Activated naive CD4-positive, alpha-beta T cell treated with anti-CD3 and anti-CD28 coated beads, Interleukin-2, amount 50 U/mL, for 72 hours (primary cell): ENCODE measurements at places on chromosomes 2 and 18. TPM values are rescaled to one million over a fixed set of nuclear protein-coding genes. Genes with fewer than 3 reads are reported as not detected.
A peak's percentile ranks its signal among the peaks of the same experiment; 100 is the strongest.

- no peak for DNase-seq
Measured at GRCh38 chr18:3773303-3773702, 323.3 kb downstream of the TGIF1 start.

Gene ANKRD62
- total RNA-seq = not detected

DNA sequence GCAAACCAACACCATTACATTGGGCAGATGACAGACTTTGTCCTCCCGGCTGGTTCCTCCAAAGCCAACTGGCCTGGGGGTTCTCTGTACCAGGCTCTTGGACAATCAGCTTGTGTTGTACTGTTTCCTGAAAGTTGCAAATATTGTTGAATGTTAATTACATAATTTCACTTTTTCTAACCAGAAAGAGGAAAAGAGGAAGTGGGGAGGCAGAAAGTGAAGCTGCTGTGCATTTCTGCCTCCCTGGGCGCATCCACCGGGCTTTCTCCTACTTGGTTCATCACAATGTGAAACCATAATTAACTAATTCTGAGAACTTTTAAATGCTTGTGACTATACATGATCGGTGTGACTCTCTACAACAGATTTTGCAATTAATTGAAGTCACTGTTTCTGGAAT lies 10.1 kb downstream of the TWIST2 start:
- DNase-seq = no peak

DNA sequence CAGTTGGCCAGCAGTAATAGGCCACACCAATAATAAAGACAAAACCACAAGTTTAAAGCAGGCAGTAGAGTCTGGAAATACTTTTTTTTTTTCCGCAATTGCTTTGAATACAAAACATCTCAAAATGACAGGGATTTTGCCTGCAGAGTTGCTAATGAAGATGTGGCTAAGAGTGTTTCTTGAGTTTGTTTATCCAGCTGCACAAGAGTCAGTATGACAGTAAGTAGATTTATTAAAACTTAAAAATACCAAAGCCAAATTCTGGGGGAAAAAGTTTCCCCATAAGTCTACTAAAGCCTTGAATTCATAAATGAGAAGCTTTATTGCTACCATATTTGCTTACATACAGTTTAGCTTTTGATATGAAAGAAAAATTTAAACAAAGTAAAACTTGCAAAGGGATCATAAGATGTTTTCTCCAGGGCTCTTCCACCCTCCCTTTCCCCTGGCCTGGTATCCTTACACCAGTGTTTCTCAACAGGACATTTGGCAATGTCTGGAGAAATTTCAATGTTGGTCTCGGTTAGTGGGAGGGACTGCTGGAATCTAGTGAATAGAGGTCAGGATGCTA lies 3.9 kb upstream of the DSEL start:
- no peak for DNase-seq

Gene CHRNG
- not detected for total RNA-seq

- DNase-seq = no peak
Measured at GRCh38 chr18:77087393-77088141, 45.0 kb downstream of the MBP start.

DNA sequence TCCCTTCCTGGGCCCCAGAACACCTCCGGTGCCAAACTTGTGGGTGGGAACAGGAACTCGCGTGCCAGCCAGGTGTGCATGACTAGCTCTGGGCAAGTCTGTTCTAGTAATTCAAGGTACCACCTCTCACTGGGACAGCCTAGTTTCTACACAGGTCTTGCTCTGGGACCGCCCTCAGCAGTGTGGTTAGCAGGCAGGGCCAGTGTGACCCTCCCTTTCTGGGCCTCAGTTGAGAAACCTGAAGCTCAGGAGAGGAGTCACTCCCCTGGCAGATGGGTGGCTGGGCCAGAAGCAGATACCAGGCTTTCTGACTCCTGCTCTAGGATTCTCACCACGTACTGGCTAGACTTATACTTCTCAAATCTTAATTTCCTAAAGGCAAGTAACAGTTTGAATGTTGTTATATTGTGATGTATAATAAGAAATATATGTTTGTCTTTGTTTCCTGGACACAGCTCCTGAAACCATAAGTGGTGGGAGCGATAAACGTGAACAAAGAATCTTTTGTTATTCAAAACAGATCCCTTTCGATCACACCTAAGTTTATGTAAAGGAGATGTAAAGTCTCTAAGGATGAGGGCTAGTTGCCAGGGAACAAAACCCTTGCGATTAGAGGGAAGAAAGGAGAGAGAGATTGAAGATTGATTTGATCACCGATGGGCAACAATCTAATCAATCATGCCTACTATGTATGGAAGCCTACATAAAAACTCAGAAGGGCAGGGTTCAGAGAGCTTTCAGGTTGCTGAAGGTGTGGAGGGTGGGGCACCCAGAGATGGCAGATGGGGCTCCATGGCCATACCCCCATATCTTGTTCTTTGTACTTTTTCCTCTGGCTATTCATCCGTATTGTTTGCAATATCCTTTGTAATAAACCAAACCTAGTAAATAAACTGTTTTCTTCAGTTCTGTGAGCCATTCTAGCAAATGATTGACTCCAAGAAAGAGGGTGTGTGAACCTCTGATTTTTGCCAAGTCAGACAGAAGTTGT lies 952 bp upstream of the UGT1A6 start:
- DNase-seq = no peak

Gene SPATA3
- total RNA-seq = 0.84 TPM

DNA sequence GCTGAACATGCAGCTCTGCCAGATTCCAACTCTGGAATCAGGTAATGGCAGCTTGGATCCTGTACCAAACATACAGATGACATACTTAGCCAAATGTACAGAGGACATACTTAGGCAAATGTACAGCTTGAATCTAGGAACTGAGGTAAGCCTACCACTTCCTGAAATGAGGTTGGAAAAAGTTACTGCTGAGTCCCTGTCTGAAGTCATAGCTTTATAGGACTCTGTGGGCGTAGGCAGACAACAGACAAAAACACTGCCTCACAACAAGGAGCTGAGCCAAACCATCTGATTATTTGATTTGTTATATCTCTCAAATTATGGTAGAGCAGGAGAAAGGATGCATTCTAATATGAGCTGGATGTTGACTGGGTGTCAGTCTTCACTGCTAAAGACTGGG lies 290.2 kb upstream of the TCF4 start:
- DNase-seq = no peak

DNA sequence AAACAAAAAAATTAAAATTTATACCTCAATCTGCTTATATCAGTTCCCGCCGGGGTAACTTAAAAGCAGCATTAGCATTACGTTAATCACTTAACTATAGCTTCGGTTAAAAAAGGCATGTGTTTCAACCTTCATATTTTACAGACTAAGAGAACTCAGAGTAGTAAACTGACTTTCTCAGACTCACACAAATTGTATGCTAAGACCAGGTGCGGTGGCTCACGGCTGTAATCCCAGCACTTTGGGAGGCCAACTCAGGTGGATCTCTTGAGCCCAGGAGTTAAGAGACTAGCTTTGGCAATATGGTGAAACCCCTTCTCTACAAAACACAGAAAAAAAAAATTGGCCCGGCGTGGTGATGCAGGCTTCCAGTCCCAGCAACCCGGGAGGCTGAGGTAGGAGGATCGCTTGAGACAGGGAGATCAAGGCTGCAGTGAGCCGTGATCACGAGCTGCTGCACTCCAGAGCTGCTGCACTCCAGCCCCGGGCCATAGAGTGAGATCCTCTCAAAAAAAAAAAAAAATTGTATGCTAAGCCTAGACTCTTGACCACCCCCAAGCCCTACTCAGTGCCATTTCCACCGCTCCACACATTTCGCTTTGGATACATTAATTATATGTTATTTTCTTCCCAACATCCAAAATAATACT lies 2.4 kb downstream of the HNRNPLL start:
- no peak for DNase-seq

- peak; percentile 4 for DNase-seq
Measured at GRCh38 chr2:71863396-71863795, 284.3 kb downstream of the CYP26B1 start.

DNA sequence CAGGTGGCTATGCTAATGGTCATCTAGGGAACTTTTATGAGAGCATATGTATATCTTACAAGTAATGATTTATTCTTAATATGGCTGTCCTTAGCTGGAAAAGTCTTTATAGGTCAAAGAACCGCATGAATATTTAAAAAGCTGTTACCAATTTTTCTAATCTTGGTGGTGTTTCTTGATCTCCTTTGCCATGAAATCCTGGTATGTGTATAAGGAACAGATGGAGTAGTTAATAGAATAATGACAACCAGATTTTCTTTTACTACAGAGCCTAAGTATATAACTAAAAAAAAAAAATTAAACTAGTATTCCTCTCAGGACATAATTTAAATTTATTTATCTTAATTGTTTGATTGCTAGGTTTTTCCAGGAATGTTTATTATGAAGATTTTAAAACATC lies 74.5 kb downstream of the RHBDD1 start:
- no peak for DNase-seq

Gene TMEM169
- total RNA-seq = 1.7 TPM

Gene CCDC68
- not detected for total RNA-seq

DNA sequence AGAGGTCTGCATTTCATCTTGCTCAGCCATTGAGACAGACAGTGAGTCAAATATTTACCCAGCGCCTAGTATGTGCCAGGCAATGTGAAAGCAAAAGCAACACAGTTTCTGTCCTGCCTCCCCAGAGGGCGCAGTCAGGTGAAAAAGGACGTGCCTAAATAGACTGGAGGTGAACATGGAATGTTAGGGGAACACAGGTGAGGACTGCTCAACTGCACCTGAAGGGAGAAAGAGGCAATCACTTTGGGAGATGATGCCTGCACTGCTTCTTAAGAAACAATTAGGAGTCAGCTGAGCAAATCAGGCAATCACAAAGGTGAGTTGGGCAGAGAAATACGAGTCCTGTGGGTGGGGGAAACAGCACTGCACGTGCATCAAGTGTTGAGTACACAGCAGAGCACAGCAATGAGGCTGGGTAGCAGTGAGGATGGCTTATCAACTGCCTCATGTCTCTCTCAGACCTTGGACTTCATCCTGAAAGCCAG lies 218.3 kb upstream of the SMAD7 start:
- DNase-seq = no peak

GRCh38 chr2:98649135-98649991 lies 41.0 kb downstream of the UNC50 start:
- DNase-seq = peak; percentile 80

GRCh38 chr2:46899053-46899452 lies 16.6 kb downstream of the MCFD2 start:
- no peak for DNase-seq

Gene SP140L
- total RNA-seq = 52.8 TPM

DNA sequence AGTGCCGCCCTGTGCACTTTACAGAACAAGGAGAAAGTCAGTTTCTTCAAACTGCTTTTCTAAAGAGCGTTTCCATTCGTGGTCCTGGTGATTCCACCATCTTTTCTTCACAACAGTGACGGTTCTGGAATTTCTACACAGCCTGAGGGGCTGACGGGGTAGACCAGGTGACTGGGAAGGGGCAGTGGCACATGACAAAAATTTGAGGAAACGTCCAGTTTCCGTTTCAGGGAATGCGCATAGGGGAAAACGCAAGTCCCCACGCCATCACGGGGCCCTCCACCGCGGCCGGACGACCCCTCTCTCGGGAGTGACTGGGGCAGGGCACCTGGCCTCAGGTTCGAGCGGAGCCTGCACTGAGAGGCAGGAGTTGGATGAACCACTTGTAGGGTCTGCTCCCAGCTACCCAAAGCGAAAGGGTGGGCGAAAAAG lies 980 bp upstream of the SPTBN1 start:
- DNase-seq = no peak

DNA sequence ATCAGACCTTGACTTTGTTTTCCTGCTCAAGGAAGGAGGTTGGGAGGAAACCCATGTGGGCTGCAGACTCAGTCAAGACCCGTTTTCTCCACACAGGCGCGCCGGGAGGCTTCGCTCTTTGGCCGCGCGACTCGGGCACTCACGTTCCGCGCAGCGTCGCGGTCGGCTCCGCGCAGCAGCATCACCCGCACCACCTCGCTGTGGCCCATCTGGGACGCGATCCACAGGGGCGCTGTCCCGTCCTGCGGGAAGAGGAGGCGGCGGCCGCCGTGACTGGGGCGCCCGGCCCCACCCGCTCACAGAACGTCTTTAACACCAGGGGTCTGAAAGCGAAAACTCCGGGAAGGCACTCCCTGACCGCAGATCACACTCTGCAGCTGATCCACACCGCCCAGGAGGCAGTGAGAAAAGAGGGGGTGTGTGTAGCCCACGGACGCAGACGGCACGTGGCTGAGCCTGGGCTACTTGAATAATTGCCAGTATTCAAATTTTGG lies 33.1 kb upstream of the NPC1 start:
- DNase-seq = no peak

DNA sequence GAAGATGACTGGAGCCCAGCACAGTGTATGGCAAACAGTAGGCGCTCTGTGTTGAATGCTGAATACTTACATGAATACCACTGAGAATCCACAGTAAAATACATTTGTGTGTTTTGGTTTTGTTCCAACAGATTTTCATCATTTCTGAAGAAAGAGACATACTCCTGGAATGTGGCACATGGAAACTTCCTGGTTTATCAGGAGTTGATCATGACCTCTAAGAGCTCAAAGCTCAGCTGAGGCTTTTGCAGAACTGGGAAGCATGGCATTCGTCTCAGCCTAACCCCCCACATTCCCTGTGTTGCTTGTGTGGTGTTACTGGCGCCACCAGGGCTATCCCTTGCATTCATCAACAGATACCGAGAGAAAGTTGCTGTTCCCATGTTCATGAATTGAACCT lies 316.9 kb upstream of the REV1 start:
- DNase-seq = no peak

Gene CD8B2
- 0.76 TPM for total RNA-seq

GRCh38 chr2:203692031-203692710 lies 14.3 kb upstream of the CD28 start:
- no peak for DNase-seq
